ENCODE measurements at places on chromosomes 2 and 18.

DNA sequence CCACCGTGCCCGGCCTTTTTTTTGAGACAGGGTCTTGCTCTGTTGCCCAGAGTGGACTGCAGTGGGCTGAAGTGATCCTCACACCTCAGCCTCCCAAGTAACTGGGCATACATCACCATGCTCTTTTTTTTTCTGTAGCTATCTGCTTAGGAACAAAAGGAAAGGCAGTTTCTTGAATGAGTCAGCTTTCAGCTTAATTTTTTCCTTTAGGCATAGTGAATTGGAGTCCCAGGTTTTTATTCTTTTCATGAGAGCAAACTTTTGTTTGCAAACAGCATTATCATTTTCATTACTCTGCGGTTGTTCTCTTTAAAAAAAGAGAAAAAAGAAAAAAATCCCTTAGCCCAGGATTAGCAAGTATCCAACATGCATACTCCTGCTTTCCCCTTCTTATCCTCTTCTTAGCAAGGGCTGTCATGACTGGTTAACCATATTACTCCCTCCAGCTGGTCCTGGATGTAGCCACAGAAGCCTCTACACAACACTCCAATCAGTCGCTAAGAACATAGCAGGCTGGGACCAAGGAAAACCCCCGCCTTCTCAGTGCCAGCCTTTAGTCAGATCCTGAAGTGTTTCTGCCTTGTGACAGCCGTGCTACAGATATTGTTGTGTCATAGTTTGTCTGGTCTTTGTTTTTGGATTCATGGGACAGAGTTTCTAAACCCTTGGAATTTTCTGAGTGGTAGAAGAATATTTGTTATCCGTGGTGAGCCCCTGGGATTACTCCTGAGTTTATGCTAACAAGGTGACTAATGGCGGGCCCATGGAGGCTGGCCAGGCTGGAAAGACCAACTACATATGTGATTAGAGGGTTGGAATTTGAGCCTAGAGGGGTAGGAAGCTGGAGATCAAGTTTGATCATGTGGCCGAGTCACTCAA is 23.3 kb upstream of the ST3GAL5 start:
- DNase-seq = peak; percentile 24

GRCh38 chr2:222907790-222908441 is 47.1 kb downstream of the ACSL3 start:
- no peak for DNase-seq

GRCh38 chr2:27887830-27888229 is 2.4 kb downstream of the RBKS start:
- no peak for DNase-seq

DNA sequence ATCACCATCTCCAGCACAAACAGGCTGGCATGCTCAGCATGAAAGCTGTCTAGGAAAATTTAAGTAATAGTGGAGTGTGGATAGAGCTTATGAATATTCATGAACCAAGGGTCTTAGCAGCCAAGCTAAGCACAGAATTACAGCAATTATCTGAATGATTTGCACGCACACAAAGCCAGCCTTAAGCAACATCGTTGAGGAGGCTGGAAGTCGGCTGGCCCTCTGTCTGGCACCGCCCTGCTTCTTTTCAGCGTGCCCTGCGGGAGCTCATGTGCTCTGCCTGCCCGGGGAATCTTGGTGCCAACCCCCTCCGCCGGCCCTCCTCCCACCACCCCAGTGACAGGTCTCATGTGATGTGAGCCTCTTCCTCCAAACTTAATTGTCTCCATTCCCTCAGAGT is 540.1 kb downstream of the CMPK2 start:
- DNase-seq = no peak

DNA sequence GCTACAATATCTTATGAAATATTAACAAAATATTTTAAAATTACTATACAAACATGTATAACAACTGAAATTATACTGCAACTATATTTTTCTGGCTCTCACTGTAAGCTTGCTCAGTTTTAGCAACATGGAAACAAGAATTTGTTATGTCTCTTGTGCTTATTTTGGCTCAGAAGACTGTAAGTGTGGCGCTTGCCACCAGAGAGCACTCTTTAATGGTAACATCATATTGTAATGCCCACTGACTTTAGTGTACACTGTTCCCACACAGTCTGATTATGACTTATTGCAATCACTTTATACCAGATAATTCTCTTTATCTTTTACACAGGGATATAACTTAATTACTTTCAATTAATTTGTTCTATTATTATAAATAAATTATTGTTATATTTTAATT is 1500.6 kb upstream of the TMEFF2 start:
- DNase-seq = no peak

DNA sequence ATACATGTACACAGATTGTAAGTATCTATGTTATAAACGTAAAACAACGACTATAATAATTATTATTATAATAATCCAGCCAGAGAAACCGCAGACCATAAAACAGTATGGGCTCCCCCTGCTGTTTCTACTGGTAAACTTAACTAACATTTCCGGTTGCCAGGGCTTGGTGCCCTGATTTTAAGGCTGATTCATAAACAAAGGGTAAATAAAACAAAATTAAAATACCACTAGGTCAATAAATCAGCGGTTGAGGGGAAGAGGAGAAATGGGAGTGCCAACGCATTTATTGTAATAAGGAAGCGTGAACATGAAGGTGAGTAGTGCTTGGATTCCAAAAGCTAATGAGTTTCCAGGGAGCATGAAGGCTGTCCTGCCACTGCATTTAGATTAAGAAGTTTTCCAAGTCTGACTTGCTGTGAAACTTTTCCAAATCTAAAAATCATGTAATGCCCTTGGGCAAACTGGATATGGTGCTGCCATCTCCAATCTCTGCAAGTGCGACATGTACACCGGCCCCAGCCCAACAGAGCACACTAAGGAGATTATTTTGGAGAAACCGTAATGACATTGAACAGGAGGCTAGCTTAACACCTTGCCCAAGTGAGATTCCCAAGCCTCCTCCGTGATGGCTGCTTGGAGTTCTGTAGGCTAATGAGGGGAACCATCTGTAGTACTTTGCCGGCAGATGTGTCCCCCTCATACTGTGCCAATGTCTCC is 50.7 kb upstream of the HNRNPA3 start:
- no peak for DNase-seq
